ENCODE measurements at places on chromosomes 7 and 10.

- peak; percentile 77 for DNase-seq
These were observed 6.1 kb upstream of the VCL start for GRCh38 chr10:73991884-73992245.

DNA sequence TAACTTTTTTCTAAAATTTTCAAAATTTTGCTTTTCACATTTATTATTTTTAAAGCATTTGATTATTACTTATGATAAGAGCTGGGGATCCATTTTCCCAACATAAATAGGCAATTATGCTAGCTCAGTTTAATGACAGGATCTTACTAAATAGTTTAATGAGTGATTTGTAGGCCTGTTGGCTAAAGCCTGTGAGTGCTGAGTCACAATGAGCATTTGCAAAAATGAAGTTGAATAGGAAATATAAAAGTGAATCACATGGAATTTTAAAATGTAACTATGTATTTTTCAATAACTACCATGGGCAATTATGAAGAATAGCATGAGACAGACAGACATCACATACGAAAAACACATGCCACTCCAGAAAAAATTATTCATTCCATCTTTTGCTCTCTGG is 45.1 kb upstream of the ZPBP start:
- no peak for DNase-seq

- DNase-seq, result no peak
These were observed 35.5 kb downstream of the PPP1R3C start for GRCh38 chr10:91597197-91597881.

- no peak for DNase-seq
These were observed 28.2 kb downstream of the TDRD1 start for GRCh38 chr10:114207349-114207748.

DNA sequence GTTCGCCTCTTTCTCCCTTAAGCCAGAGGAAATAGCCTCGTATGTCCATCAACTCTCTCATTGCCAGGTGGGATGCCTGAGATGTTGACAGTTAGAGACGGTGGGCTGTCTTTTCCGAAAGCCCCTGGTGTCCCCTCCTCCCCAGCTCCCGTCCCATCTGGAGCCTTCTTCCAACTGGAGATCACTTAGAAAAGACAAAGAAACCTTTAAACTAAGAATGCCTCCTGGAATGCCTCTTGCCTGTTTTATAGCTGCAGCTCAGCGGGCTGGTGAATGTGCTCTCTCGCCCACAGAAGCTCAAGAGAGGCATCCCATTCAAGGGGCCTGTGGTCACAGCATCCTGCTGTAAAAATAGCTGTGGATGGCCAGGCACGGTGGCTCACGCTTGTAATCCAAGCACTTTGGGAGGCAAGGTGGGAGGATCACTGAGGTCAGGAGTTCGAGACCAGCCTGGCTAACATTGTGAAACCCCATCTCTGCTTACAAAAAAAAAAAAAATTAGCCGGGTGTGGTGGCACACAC is 5.2 kb upstream of the MYL10 start:
- no peak for DNase-seq

DNA sequence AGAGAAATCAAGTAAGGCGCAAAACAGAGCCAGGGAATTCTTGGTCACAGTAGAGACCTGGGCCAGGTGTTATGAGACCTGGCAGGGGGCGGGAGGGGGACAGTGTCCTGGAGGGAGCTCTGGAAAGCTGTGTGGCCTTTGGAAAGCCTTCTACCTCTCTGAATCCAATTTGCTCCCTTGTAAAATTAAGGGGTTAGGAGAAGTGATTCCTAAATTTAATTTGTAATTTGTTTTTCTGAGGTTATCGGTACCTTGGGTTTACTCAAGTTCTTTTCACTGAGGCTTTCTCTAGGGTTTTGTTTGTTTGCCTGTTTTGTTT is 920.8 kb downstream of the TYW1 start:
- DNase-seq, result no peak

DNA sequence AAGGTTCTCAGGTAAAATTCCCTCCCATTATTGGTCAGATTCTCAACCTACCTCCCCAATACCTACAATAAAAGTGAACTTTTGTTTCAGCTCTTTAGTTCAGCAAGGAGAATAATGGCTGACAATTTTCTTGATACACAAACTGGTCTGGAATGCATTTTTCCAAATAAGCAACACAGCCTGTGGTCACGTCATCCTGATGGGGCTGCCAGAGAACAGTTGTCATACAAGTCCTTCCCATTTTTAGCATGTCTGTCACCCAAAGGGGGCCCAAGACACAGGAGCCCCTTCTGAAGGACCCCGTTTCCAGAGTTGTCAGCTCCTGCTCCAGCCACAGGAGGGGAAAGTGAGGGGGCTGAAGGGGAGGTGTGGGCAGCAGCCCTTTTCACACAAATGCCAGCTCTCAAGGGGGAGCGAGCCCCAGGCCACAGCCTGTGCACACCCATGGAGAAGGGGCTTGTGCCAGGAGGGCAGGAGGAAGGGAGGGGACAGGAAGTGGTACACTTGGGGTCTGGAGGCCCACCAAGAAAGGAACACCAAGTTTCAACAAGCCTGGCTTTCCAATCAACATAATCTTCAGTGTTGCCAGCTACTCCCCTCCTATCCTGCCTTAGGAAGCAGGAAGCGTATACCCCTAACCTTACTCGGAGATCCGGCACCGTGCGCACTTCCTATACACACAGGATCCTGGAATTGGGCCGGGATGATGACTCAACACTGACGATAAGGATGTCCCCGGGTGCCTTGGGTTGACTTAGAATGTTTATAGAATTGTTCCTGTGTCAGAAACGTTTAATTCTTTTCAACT is 43.4 kb upstream of the PDLIM1 start:
- DNase-seq, result no peak

DNA sequence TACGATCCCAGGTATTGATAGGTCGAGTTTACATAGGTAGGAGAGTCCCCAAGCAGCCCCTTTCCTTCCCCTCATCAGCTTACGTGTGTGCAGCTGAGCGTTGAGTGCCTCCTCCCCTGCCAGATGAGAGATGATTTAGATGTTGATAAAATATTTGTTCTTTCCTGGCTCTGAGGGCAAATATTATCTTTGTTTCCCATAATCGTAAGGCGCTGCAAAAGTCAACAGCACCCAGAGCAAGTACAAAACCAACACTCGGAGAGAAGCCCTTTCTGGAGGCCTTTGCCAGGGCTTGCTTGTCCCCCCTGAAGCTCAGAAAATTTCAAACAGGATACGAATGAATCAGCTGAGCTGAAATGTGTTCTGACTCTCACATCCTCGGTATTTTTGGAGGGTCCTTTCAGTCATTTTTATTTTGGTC is 683.2 kb downstream of the LRMDA start:
- no peak for DNase-seq

Measured in inflammatory macrophage treated with lipopolysaccharide for 1 hour (primary cell).